HFFc6 (cell line): ENCODE measurements at places on chromosomes 12 and 14.

- no peak for DNase-seq
These were observed 397.8 kb downstream of the SEC23A start for GRCh38 chr14:38705220-38705619.

DNA sequence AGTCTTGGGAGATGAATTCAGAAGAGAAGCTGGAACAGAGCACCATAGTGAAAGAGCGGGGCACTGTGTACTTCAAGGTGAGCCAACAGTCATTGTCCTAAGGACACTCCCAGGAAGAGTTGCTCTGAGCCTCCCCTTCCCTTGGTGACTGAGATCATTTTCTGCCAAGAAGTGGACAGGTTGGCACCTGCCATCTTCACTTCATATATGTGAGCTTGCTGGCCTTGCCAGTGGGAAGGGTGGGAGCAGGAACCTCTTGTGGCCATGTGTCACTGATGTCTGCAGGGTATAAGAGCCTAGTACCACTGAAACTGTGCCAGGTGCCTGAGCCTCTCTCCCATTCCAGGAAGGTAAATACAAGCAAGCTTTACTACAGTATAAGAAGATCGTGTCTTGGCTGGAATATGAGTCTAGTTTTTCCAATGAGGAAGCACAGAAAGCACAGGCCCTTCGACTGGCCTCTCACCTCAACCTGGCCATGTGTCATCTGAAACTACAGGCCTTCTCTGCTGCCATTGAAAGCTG lies 5.3 kb downstream of the FKBP4 start:
- no peak for DNase-seq

DNA sequence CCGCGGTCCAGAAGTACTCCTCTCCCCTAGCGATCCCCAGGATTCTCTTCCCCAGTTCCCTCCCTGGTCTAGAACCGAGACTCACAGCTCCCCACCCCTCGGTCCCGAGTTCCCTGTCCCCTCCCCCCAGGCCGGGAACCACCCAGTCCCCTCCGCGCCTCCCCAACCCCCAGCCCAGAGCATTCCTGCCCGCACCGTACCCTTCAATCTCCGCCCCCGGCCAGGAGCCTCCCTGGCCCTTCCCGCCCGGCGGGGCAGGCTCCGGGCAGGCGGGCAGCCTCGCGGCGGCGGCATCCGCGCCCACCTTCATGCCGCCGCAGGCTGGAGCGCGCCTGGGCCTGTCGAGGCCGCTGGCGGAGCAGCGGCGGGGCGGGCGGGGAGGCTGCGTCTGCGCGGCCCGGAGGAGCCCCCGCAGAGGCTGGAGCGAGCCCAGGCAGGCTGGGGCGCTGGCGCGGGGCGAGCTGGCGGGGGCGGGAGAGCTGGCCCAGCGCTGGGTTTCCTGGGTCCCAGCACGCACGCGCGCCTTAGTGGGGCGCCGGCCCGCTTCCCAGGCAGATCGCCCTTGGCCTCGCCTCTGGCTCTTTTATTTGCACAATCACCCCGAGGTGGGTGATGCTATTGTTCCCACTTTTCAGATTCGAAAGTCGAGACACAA lies 22.2 kb upstream of the GPR132 start:
- peak; percentile 74 for DNase-seq

- no peak for DNase-seq
These were observed 98.1 kb downstream of the KLRB1 start for GRCh38 chr12:9509464-9510161.

- DNase-seq, result no peak
These were observed 10.9 kb downstream of the HRK start for GRCh38 chr12:116870306-116870705.

DNA sequence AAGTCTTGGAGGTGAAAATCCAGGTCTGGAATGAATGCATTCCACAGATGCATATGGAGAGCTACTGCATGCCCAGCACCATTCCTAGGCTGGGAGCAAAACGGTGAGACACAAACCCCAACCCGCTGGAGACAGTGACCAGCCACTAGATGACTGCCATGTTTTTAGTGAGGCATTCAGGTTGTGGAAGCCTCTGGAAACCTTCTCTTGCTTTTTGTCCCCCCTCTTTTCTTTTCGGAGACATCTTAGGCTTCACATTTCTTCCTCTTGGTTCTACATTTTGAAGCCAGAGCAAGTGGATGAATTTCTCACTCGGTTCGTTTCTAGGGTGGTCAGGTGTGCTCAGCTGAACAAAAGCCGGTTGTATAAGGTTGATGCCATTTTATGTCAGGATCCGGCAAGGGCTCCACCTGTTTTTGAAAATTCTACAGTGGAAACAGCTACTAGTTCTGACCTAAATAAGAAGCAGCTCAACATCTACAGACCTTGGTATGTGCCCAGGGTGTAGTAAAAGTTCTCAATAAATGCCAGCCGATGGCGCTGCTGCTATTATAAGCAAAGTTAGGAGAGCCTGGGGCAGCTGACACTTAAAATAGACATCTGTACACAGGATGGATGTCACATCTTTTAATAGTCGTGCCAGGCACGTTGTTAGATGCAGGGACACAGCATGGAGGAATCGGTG lies 1.8 kb upstream of the ZNF839 start:
- DNase-seq, result no peak

DNA sequence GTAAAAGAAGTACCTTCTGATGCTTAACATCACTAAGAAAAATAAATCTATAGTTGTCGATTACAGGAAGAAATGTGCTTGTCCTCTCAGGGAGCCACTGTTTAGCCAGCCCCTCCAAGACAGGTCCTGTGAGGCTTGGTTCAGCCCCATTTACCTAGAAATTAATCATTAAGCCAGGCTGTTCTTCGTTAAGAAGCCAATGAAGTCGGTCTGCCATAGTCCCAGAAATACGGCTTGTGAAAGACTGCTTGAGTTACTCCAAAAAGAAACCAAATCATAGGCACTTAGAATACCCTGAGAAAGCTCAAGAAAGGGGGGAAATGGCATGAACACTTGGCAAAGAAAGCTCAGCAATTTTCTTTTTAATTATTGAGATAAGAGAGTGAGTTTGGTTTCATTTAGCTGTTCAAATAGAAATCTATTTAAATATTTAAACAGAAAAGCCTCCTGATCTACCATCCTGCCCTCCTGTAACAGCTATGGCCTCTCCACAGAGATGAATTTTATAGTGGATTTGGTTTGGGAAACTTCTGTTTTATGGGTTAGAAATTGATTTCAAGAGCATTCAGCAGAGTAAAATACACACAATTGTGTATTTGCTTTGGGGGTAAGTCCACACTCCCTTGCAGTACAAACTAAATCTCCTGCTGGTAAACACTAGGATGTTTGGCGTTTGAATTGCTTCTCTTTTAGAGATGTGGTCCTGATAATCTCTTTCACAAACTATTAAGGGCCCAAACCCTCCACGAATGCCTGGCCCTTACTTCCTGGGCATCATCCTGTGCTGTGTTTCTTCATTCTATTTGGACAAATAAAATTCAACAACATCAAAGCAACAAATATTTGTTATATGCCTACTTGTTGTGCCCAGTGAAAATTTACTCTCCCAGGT lies 234.4 kb downstream of the SEC23A start:
- no peak for DNase-seq

DNA sequence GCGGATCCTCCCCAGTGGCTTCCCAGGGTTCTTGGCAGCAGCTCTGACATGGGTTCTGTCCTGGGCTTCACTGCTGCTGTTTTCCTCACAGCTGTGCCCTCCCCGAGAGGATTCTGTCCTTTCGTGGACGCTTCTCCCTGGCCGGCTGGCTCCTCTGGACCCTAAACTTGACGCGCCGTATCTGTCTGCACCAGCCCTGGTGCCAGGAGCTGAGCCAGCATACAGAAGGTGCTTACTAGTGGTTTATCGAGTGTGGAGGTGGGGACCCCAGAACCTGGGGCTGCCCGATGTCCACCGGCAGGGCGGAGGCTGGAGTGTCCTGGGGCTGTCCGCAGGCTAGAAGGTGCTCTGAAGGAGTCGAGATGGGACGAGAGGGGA lies 17.2 kb downstream of the FBRSL1 start:
- DNase-seq, result no peak
